ENCODE measurements at places on chromosomes 16 and 17.

DNA sequence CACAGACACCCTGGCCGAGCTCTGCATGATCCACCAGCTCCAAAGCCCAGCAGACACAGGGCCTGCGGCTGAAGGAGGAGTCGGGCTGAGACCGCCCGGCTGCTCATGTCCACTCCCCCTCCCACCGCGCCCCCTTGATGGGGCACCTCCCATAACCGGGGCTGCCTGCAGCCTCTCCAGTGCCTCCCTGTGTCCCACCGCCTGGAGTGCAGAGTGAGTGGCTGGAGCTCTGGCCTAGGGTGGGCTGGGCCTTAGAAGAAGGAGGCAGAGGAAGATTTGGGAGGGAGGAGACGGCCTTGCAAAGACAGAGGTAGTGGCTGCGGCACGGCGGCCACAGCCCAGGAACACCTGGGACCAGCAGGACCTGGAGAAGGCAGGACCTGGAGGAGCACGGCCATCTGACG is 4.0 kb downstream of the CBFA2T3 start:
- no peak for DNase-seq

- DNase-seq: no peak
These were observed 676.3 kb upstream of the CDH8 start for GRCh38 chr16:62712566-62712965.

GRCh38 chr17:12429116-12429515 is 236.6 kb upstream of the MYOCD start:
- no peak for DNase-seq

DNA sequence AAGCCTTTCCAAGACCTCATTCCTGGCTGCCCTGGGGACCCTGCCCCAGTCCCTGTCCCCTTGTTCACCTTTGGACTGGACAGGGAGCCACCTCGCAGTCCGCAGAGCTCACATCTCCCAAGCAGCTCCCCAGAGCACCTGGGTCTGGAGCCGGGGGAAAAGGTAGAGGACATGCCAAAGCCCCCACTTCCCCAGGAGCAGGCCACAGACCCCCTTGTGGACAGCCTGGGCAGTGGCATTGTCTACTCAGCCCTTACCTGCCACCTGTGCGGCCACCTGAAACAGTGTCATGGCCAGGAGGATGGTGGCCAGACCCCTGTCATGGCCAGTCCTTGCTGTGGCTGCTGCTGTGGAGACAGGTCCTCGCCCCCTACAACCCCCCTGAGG is 38.7 kb upstream of the IL21R start:
- no peak for DNase-seq

DNA sequence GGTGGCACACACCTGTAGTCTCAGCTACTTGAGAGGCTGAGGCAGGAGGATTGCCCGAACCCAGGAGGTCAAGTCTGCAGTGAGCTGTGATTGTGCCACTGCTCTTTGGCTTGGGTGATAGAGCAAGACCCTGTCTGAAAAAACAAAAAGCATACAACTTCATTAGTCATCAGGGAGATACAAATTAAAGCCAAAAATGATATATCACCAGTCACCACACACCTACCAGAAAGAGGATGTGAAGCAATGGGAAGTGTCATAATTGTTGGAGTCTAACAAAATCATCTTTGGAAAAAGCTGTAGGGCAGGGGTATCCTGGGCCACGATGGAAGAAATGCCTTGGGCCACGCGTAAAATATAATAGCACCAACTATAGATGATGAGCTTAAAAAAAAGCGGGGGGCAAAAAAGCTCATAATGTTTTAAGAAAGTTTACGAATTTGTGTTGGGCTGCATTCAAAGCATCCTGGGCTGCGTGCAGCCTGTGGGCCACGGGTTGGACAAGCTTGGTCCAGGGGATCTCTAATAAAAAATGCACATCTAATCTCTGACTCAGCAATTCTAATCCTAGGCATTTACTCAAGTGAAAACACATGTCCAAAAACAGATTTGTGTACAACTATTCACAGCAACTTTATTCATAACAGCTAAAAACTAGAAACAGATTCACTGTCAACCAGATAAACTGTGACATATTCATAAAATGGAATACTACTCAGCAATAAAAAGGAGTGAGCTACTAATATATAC is 65.9 kb downstream of the HIC1 start:
- DNase-seq: no peak

- no peak for DNase-seq
These were observed 10.8 kb upstream of the TLCD3B start for GRCh38 chr16:30041841-30042240.

DNA sequence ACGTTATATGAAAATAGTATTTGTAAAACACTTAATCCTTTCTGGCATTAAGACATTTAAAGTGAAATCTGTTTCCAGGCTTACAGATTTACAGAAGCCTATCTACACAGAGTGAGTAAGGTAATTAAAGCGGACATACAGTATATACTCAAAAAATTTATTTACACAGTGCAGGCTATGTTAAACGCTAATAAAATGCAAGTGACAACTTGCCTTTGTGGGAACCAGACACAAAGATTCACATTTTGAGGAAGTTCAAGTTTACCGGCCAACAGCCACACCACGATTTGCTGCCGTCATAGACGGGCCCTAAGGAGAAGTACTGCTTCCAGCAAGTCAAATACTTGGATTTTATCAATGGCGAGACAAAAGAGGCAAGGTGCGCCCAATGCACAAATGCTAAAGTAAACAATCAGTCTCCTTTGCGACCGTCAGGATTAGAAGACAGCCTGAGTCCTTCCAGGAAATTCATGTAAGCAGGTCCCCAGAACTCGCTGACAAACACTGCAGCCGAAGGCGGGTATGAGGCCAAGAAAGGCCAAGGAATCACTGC is 801 bp downstream of the VPS35 start:
- no peak for DNase-seq

GRCh38 chr16:5070431-5071186 is 1.0 kb upstream of the ALG1 start:
- DNase-seq: no peak

- DNase-seq: no peak
These were observed 139.9 kb upstream of the HLF start for GRCh38 chr17:55124730-55125360.

GRCh38 chr17:41786227-41787020 is at the start of gene JUP:
TSS of gene JUP (minus strand) at chr17:41786711. CDS start at chr17:41771854, 14,857 bp downstream.
- DNase-seq: peak; percentile 94
